ENCODE measurements at places on chromosomes 7 and 10.

DNA sequence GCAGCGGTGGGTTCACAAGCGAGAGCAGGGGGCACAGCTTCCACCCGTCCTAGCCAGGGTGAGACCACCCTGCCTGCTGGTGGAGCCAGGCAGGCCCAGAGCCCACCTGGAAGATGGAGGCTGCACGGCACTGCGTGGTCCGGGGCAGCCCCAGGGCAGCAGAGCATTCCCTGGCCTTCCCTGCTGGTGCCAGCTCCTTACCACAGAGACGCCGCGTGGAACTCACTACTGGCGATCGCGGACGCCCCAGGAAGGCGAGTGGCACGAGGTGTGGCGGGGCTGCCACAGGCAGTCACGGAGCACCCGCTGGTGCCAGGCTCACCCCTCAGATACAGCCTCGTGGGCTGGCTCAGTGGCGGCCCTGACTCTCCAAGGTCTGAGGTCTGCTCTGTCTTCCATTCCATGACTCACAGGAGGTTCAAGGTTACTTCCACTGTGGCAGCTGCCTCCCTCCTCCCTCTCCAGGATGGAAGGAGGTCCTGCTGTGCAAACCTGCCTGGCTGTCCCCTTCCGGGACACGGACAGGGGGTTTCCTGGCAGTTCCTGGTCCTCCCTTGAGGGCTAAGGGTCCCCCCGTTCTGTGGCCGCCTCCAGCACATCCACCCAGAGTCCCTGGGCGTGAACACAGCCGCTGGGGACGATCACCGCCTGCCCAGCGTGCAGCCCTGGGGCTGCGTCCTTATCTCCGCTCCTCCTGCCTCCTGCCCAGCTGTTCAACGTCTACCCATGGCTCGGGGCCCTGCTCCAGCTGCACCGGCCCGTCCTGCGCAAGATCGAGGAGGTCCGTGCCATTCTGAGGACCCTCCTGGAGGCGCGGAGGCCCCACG lies 3.1 kb downstream of the CYP2W1 start:
- no peak for DNase-seq

- no peak for DNase-seq
These were observed 24.6 kb downstream of the NAMPT start for GRCh38 chr7:106260136-106260561.

GRCh38 chr7:105180002-105180401 lies 166.0 kb downstream of the KMT2E start:
- DNase-seq, result no peak

DNA sequence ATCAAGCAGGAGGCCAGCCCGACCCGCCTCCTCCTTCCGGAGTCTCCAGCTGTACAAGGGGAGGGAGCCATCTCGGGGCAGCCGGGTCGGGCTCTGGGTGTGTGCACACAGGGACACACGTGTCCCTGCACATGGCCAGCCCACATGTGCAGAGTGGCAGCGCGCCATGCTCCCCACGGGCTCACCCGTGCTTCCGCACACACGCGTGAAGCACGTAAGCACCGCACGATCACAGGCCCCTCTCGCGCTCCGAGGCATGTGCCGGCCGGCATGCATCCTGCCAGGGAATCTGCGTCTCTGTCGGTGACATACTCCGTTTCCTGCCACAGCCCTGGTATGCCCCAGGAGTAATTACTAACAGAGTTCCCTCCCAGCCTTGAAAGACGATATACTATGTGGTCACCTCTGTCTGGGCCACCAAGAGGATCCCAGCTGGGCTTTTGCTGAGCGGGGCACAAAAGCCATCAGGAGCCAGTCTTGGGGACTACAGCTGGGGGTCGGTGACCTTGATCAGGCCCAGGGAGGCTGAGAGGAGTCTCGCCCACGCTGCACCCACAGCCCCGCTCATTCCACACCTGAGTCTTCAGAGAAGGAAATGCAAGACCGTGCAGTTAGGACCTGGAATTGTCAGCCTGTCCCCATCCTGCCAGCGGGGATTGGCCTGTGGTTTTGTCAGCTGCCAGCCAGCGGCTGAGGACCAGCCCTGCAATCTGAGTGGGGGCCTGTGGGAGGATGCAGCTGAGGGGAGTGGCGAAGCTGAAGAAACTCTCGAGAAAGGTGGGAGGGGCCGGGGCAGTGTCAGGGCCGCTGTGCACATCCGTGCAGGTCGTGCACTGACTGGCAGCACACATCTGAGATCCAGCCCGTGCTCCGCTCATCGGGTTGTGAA lies 11.0 kb upstream of the LFNG start:
- DNase-seq, result no peak

- no peak for DNase-seq
These were observed 20.2 kb upstream of the PAPSS2 start for GRCh38 chr10:87639493-87639892.

GRCh38 chr7:90593205-90593604 lies 2.9 kb upstream of the CDK14 start:
- no peak for DNase-seq

DNA sequence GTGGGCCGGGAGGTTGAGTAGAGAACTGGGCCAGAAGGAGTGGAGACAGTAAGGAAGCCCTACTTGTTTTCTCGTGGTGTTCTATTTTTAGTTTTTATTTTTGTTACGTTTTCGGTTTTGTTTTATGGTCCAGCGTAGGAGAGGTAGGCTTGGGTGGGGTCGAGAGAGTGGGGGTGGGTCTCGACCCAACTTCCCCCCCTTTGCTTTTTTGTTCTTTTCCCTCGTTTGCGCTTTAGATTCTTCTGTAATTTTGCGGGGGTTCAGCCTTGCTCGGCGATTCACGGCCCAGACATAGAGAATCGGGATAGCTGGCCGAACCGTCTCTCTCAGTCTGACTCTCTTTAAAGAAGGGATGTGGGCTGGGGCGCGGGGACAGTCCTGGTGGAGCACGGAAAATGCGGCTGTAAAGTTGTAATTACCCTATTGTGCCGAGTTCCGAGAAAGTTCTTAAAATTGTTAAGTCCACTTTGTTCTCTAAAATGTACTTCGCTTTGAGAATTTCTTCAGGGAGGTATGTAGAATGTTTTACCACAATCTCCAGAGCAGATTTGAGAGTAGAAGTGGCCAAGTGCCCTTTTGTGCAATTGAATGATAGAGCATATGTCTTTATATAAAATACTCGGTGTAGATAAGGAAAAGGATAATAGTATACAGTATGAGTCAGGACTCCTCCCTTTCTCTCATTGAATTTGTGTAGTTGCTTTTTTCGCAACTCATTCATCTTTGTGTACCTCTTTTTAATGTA lies 816 bp downstream of the DMTF1 start:
- DNase-seq, result no peak

DNA sequence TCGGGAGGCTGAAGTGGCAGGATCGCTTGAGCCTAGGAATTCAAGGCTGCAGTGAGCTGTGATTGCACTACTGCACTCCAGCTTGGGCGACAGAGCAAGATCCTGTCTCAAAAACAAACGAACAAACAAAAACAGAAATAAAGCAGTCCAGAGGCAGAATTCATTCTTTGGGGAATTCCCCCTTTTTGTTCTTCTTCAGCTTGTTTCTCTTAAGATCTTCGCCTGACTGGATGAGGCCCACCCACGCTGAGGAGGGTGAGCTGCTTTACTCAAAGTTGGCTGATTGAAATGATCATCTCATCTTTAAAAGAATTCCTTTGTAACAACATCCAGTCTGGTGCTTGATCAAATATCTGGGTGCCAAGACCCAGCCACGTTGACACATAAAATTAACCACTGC lies 10.7 kb downstream of the MRC1 start:
- DNase-seq, result no peak

DNA sequence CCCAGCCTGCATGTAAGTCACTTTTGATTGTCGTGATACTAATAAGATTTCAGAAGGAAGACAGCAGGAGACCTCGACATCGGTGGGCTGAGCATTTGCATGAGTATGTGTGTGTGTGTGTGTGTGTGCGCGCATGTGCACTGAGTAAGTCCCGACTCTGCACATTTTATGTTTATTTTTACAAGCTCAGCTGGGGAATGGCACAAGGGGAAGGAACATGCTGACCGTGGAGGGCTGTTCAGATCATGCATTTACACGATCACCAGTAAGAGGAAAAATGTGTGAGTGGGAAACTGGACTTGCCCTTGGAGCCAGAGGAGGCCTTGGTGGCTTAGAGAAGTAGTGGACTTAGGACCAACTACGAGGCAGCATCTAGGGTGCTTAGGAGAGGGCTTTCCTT lies 41.3 kb downstream of the IL2RA start:
- DNase-seq, result no peak

DNA sequence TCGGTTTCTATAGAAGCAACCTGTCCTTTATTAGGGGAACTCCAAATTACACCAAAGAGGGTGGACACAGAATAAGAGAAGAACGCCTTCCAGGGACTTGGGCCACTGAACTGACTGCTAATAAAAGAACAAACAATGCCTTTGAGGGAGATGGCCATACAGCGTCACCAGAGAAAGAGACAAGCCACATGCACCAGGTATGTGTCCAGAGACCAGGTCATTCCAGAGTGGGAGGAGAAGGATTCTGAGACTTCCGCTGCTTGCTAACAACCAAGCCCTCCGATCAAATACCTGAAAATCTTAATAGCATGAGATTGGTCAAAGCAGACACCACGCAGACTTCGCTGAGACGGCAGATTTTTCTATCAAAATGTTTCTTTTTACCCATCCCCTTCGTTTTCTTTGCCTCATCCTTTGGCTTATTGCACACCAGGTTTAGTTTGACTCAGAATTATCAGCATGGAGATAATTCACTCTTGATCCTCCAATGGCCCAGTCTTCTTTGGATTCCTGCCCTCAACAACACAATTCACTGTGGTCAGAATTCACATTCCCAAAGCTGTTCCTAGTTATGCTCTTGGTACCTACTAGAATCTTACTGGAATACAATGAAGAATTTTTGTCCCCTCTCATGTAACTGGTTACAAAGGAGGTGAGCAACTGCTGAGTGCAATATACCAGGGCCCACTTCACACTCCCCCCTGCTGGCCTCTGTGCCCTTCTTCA lies 87.4 kb upstream of the DDC start:
- no peak for DNase-seq

GRCh38 chr7:40775877-40776276 lies 641.1 kb downstream of the SUGCT start:
- no peak for DNase-seq

- DNase-seq, result no peak
These were observed 729.4 kb upstream of the C7orf33 start for GRCh38 chr7:147861058-147861716.

DNA sequence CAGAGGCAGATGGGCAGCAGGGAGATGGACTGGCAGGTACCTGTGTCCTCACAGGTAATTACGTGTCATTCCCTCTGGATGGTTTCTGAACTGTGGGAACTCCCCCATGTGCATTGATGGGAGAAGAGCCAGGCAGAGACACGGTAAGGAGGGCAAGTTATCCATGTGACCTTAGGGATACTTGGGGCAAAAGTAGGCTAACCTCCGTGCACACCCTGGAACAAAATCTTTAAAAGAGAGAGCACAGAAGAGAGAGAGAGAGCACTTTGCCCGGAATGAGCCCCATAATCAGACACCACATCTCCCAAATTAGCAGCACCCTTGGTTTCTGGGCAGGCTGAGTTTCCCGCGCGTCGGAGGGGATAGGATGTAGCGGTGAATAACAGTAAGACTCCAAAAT lies 423.2 kb downstream of the PAXIP1 start:
- no peak for DNase-seq

- no peak for DNase-seq
These were observed 126.0 kb downstream of the SKIDA1 start for GRCh38 chr10:21399392-21400035.

GRCh38 chr10:67005981-67006380 lies 80.1 kb downstream of the LRRTM3 start:
- DNase-seq, result no peak

DNA sequence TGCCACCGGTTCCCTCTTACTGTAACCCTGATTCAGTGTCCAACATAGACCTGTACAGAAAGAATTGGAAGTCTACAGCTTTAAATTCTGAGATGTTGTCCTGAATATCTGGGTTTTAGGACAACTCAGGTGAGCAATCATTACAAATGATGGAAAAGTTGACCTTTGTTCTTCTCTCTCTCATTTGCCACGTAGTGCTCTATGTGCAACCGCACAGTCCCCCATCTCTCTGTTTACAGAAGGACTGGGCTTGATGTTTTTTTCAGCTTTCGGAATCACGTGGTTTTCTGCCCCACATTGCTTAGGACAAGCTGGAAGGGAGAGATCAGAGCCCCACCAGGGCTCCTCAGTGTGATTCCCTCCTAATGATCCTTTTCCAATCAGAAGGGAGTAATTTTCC lies 22.2 kb downstream of the NEUROD6 start:
- no peak for DNase-seq

GRCh38 chr7:150322833-150323681 lies at the start of the genes ACTR3C and LRRC61:
Gene ACTR3C (minus strand): TSS chr7:150323545. CDS start chr7:150295296, 28,249 bp downstream.
Gene LRRC61 (plus strand): TSS chr7:150323355. CDS start chr7:150336862, 13,507 bp downstream.
- DNase-seq, result peak; percentile 48
